ENCODE measurements at places on chromosomes 6 and 20.

DNA sequence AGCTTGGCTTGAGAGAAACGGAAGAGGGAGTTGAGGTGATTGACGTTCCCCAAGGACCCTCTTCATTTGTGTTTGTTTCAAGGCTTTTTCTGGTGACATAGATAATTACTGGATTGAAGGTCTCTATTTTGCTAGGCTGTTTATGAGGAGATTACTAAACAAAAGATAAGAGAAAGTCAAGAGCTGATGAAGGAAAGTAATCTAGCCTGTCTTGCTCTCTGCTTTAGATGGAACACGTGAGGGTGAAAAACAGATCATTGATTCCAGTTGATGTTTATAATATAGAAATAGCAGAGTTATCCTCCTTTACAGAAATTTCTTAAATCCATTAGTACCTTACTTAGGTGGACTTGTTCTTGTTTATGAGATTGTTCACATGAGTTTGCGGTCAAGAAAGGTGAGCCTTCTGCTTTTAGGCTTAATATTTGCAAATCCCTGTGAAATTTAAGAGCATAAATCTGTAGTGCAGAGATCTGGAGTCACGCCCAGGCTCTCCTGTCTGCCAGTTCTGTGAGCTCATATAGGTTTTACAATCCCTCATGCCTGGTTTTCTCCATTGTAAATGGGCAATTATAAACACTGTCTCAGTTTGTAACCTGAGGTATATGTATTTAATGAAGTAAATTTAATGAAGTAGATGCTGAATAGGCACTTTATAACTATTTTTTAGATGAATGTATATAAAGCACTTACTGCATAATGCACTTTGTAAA is 272.8 kb downstream of the NKAIN2 start:
- no peak for DNase-seq

DNA sequence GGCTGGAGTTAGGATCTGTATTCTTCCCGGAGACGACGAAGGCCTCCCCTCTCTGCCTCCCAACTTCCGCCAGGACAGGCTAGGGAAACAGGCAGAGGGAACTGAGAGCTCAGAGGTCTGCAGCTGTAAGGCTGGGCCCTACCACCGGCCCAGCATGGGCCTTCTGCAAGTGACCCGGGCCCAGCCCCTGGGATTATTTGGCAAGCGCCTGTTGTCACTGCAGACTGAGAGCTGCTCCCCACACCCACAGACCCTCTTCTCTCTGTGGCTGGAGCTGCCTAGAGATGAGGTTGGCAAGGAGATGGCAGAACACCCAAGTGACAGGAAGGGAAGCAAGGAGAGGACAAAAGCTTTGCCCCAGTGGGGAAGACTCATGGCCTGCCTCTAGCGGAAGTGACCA is 212.6 kb downstream of the ZDHHC14 start:
- no peak for DNase-seq

DNA sequence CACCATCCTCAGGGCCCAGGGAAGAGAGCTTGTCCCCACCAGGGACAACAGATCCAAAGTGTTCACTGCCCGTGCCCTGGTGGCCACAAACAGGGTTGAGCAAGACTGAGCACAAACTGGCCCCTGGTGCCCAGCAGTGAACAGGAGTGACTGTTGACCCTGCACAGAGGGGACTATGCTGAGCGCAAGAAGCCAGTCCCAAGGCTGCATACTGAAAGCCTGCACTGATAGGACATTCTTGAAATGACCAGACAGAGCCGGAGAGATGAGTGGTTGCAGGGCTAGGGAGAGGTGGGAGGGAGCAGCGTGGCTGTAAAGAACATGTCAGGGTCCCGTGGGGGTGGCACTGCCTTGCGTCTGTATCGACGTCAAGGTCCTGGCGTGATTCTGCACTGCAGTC is 2.9 kb upstream of the FNDC11 start:
- DNase-seq = no peak

GRCh38 chr6:162770136-162770535 is 42.4 kb downstream of the PACRG start:
- DNase-seq = no peak

GRCh38 chr6:13494137-13494536 is 6.7 kb upstream of the GFOD1 start:
- no peak for DNase-seq

- DNase-seq = no peak
Observed at GRCh38 chr6:67068781-67069180, 1361.8 kb upstream of the EYS start.

DNA sequence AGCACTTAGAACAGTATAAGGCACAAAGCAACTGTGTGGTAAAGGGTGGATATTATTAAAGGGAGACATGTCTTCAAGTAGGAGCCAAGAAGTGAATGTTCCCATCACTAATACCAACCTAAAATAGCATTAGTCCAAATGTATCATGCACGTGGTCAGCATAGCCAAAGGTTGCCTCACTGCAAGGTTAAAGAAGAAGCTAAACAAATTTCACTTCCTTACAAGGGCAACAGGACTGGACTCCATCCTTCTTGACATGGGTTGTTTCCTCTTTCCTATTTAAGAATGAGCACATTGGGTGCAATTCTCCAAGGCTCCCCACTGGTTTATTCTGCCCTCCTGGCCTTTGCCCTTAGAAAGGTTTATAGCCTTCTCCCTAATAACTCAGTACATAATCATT is 186.7 kb downstream of the PHACTR1 start:
- DNase-seq = no peak
